Osteoblast (primary cell): ENCODE measurements at places on chromosomes 12 and 14. TPM values are rescaled to one million over a fixed set of nuclear protein-coding genes. Genes with fewer than 3 reads are reported as not detected.

GRCh38 chr12:6644903-6645302 lies 2.3 kb downstream of the ACRBP start:
- DNase-seq: peak; percentile 68

DNA sequence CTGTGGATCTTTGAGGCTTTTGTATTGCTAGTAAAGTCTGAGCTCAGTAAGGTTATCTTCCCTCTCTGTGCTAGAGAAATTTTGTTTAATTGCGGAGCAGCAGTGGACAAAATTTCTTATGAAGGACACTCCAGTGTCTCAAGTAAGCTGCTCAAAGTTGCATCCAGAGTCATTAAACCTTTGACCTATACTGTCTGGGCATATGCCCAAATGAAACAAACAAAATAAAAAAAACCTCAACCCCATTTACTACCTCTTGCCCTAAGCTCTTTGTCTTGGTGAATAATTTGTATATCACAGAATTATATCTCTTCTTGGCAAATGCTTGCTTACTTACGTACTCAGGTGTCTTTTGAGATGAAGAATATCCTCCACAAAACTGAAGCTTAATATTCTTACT lies 465.2 kb downstream of the SOX5 start:
- DNase-seq: peak; percentile 5

- DNase-seq: no peak
These were observed 261.7 kb downstream of the MSRB3 start for GRCh38 chr12:65540140-65540539.

PIWIL1 gene
- not detected in 2 replicates for total RNA-seq

BATF gene
- total RNA-seq: 0.59 and 0.72 TPM in 2 replicates

CELA1 gene
- total RNA-seq: not detected in 2 replicates

- no peak for DNase-seq
These were observed 19.3 kb upstream of the M6PR start for GRCh38 chr12:8968761-8969160.

WIF1 gene
- total RNA-seq: under 0.01 TPM in 1 of 2 replicates, not detected in the other

ADCK1 gene
- total RNA-seq: 9.0 and 9.1 TPM in 2 replicates

RPGRIP1 gene
- under 0.01 TPM in 1 of 2 replicates, not detected in the other for total RNA-seq

GRCh38 chr12:63093711-63094110 lies 57.3 kb downstream of the AVPR1A start:
- DNase-seq: peak; percentile 36

DNA sequence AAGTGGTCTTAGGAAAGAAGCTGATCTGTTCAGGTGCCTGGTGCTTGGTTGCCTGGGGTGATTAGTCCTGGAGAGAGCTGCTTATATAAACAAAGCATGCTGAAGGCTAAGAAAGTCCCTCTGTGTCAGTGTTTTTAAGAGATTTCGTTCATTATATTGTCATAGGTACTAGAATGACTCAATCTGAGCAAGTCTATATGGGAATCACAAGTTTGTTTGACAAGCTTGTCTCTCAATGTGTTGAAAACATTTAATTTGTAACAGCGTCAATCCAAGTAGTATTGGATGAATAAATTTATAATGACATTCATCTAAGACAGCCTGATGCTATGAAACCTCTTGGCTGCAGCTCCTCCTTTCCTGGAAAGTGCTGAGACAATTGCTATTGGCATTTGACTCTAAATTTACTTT lies 256.3 kb downstream of the TMTC2 start:
- no peak for DNase-seq

DNA sequence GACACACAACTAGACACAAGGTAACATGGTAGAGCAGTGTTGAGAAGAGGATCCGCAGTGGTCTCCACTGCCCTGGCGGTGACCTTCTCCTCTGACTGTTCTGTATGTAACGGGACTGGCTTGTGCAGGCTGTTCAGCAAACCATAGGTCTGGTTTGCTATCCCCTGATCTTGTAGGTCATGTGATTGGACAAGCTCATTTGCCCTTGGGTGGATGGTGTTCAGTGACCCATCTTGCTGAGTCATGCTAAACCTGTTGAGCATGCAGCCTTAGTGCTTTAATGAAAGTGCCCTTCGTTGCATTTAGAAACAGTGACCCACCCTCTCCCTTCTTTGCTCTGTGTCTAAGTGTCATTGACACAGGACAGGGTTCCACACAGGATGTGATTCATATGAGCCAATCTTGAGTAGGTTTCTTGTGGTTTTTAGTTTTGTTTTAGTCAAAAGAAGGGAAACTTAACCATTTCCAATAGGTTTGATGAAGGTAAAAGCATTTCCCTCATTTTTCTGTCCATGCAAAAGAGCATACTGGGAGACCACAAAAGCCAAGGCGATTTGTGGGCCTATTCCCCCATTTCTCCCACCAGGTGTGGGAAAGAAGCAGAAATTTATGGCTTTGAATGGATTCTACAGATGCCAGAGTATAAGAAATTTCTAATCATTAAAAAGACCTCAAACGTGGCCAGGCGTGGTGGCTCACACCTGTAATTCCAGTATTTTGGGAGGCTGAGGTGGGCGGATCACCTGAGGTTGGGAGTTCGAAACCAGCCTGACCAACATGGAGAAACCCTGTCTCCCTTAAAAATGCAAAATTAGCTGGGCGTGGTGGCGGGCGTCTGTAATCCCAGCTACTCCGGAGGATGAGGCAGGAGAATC lies 32.6 kb upstream of the HIF1A start:
- no peak for DNase-seq

GRCh38 chr14:79395061-79395460 lies 816.2 kb downstream of the DIO2 start:
- DNase-seq: no peak

DNA sequence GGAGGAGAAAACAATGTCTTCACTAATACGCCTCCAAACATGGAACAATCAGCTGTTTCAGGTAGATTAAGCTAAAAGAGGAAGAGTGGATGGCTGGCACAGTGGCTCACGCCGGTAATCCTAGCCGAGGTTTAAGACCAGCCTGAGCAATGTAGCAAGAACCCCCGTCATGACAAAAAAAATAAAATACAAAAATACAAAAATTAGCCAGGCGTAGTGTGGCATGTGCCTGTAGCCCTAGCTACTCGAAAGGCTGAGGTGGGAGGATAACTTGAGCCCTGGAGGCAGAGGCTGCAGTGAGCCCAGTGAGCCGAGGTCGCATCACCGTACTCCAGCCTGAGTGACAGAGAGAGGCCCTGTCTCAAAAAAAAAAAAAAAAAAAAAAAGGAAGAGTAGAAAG lies 1.2 kb upstream of the MED13L start:
- DNase-seq: no peak

DNA sequence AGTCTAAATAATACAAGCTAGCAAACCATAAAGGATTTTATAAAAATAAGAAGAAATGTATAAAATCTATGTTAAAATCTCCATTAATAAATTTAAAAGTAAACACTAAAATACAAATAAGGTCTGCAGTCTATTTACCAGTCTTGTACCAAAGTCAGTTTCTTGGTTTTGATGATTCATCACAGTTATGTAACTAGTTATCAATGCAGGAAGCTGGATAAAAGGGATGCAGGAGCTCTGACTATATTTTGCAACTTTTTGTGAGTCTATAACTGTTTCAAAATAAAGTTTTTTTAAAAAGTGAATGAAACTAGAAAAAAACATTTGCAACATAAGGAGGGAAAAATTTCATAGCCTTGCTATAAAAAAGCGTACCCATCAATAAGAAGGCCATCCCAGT lies 151.5 kb downstream of the DERA start:
- DNase-seq: no peak

TGM1 gene
- total RNA-seq: 0.36 and 1.2 TPM in 2 replicates

- DNase-seq: no peak
These were observed 146.7 kb downstream of the ACSS3 start for GRCh38 chr12:81224626-81225025.

OR10G2 gene
- total RNA-seq: not detected in 2 replicates

DNA sequence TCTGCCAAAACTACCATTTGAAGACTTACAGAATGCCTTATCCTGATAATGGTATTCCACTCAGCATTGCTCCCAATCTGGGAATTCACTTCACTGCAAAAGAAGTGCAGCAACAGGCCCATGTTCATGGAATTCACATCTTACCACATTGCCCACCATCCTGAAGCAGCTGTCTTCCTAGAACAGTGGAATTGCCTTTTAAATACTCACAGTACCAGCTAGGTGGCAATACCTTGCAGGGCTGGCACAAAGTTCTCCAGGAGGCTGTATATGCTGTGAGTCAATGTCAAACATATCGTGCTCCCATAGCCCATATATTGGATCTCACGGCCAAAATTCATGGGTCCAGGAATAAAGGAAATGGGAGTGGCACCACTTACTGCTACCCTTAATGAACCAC lies 83.8 kb upstream of the PLEKHG7 start:
- DNase-seq: no peak

DNA sequence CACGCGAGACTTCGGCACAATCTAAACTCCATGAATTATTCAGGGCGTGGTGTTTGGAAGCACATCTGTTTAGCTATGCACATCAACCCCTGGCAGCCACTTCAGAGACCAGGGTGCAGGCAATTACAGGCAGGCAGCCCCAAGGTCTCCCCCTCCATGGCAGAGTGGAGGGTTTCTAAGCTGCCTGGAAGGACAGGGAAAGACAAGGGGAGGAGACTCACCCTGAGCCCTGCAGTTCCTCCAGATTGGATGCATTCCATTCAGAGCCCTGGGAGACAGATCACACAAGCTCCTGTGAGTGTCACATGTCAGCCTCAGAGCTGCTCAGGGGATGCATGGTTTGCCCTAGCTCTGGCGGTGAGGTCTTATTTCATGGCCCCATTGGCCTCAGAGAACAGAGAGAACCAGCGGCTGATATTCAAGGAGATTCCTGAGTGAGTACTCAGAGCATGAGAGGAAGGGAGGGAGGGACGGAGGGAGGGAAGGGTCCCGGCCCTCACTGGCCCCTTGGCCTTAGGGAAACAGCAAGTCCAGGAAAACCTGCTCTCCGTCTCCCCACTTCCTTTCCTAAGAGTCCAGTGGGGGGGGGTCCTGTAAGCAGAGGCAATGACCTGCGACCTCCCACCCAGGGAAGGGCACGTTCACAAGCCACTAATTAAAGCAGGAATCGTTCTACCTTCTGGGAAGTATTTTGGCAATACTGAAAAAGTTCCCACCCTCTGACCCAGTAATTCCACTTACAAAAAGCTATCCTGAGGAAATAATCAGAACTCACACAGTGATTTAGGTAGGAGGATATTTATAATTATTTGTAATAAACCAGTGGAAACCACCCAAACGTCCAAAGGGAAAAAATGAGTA lies 55.1 kb downstream of the SSH1 start:
- DNase-seq: no peak

- peak; percentile 90 for DNase-seq
These were observed 14.5 kb downstream of the FBXL14 start for GRCh38 chr12:1579651-1580435.

- DNase-seq: peak; percentile 19
These were observed 398.8 kb upstream of the RGS6 start for GRCh38 chr14:71533390-71533789.

- no peak for DNase-seq
These were observed 32.1 kb downstream of the DMAC2L start for GRCh38 chr14:50344116-50344775.

DCD gene
- not detected in 2 replicates for total RNA-seq

GRCh38 chr12:67698672-67699581 lies 50.4 kb downstream of the DYRK2 start:
- DNase-seq: no peak

DNA sequence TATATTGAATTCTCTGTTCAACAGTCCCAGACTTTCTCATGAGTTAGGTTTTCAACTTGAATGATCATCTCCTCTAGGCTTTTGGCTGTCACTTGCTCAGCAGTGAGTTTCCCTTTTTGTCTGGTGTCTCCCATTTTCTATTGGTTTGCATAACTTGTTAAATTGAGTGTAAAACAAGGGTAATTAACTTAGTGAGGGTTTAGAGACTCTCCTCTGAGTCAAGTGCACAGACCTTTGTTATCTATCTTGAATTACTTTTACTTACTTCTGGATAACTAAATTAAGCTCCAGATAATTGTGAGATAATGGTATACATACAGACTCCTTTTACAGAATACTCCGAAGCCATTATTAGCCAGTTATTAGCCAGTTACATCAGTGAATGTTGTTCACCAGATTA lies 22.0 kb downstream of the MLXIP start:
- peak; percentile 42 for DNase-seq

LRRIQ1 gene
- under 0.01 TPM in 1 of 2 replicates, not detected in the other for total RNA-seq

- DNase-seq: peak; percentile 25
These were observed 183.1 kb downstream of the TMTC3 start for GRCh38 chr12:88325076-88325815.

- DNase-seq: no peak
These were observed 208.9 kb downstream of the PIK3C2G start for GRCh38 chr12:18470251-18470650.

DNA sequence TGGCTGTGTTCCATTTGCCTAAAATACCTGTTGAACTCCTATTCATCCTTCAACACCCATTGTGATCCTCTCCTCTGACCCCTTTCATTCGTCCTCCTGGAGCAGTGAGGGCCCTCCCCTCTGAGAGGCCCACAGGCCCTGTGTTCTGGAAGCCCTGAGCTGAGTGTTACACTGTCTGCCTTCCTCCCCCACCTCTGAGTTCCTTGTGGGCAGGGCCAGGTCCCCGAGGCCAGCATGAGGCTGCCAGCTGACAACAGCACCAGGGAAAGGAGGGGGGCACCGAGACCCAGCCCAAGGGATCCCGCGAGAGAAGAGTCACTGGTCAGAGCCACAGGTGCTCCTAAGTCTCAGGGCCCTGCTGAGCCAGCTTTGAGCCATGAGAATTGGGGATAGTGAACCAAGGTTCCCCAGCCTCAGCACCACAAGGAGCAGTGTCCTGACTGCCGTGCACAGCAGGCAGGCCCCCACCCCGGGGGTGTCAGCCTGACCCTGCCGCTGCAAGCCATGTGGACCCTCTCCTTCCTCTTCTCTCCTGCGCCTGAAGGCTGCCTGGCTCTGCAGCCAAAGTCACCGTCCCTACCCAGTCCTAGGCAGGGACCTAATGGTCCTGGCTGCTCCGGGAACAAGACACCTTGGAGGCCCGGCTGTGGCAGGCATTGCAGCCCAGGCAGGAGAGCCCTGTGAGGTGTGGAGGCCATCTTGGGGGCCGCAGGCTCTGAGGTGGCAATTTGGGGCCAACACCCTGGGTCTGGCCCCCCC lies 52.5 kb downstream of the BEGAIN start:
- DNase-seq: peak; percentile 83
